M059J (cell line): ENCODE measurements at places on chromosomes 1 and 21. TPM values are rescaled to one million over a fixed set of nuclear protein-coding genes. Genes with fewer than 3 reads are reported as not detected.

DNA sequence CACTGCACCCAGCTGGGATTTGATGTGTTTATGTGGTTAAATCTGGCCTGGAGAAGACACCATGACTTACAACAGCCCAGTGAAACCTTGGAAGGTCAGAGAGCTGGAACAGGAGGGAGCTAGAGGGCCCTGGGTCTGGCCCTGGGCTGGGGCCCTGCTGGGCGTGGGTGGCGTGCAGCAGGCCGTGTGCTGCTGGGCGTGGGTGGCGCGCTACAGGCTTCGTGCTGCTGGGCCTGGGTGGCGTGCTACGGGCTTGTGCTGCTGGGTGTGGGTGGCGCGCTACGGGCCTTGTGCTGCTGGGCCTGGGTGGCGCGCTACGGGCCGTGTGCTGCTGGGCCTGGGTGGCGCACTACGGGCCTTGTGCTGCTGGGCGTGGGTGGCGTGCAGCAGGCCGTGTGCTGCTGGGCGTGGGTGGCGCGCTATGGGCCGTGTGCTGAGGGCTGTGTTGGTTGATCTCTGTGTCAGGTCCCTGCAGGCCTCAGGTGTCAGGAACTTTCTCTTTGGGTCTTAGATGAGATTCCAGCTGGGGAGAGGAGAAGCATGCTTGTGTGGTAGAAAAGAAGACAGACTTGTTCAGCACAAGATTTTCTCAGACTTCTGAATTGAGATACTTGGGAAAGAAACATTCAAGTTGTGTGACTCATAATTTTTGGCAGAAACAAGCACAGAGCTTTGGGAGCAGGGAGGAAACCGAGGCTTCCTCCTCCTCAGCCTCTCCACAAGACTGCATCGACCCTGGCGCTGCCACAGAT lies 66.0 kb downstream of the COL18A1 start:
- peak; percentile 90 for DNase-seq

DNA sequence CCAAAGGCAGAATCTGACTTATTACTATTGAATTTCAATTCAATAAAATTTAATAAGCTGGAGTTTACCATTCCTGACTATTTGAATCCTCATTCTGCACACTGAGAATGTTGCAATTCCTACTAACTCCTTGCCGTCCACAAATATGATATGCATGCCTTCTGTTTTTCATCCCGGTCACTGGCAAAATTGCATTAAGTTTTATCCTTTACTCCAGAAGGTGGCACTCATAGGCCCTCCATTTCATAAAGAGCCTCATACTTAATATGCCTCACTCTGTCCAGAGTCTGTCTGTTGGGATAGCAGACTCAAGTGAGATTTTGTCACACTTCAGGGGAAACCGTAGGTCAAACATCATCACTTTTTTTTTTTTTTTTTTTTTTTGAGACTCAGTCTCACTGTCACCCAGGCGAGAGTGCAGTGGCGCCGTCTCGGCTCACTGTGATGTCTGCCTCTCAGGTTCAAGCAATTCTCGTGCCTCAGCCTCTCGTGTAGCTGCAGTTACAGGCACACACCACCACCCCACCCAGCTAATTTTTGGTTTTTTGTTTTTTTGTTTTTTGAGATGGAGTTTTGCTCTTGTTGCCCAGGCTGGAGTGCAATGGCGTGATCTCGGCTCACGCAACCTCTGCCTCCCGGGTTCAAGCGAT lies 27.3 kb downstream of the F11R start:
- peak; percentile 65 for DNase-seq

DNA sequence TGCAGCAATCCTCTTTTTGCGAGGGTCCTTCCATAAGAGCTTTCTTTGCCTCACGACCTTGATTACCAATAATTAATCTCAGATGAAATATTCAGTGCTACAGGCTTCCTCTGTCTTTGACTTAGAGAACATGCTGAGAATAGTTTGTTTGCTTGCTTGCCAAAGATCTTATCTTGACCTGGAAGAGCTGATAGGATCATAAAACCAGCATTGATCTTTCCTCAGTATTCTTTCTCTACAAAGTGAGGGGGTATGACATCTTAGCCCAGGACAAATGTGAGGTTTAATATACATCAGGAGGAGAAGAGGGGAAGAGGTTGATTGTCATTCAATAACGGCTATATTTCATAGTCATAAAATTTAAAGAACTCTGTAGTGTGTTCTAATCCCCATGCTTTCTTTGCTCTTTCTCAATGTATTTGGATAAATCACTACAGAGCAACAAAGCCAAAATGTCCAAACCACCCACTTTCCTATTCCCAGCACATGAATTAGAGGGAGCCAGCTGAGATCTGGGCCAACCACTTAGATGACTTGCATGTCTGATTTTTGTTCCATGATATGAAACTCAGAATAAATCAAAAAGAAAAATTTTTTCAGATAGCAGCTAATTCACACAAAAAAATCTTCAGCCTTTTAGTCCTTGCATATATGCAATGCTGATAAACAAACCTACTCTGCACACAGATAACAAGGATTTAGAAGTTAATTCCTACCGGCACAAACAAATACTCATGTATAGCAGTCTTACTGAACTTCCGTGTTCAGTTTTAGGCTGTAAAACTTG lies 50.5 kb upstream of the IPO9 start:
- DNase-seq = no peak

DNA sequence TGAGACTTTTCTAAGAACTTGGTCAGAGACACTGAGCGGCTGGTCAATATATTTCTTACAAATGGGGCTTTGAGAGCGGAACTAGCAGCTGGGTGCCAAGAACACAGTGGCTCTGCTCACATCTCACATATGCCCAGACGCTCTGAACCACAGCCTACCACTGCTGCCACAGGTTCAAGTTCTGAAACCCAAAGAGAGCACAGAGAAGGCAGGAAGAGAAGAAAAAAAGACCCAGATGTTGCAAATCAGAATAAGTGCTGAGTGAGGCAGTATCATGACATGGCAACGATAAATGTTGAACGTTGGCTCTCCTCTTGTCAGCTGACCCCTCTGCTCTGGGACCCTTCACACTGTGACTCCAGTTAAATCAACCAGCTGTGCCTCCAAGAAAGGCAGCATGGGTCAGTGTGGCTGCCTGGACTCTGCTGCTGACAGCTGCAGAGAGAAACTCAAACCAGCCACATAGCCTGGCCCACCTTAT lies 26.4 kb downstream of the HIVEP3 start:
- DNase-seq = no peak

The WNT2B gene
- under 0.01 and 0.02 TPM in 2 replicates for total RNA-seq

The CA14 gene
- total RNA-seq = not detected in 2 replicates
